ENCODE measurements at places on chromosomes 7 and 10. TPM values are rescaled to one million over a fixed set of nuclear protein-coding genes. Genes with fewer than 3 reads are reported as not detected.

DNA sequence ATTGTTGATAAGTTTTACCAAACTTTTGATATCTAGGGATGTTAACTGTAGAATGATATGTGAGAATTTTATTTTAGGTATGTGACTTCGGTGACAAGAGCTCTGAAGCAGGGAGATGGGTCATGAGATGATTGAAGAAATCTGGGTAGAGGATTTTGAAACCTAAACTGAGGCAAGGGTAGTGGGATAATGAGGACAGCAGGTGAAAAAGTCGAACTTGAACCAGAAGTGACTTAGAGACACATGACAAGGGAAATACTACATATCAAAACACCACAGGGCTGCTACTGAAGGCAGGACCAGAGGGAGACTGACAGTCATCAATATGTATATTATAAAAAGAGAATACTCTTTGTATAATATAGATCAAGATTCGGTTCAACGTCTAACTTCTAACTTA, 113.2 kb downstream of the WDFY4 start:
- no peaks in the 10 kb centered on the region for H3K36me3 ChIP-seq
- no peak overlapping the region for H3K4me3 ChIP-seq
- H3K27me3 ChIP-seq: no peaks in the 10 kb centered on the region
- peaks cover 29% of the 10 kb centered on the region for H3K4me1 ChIP-seq
- no peak for DNase-seq

DNA sequence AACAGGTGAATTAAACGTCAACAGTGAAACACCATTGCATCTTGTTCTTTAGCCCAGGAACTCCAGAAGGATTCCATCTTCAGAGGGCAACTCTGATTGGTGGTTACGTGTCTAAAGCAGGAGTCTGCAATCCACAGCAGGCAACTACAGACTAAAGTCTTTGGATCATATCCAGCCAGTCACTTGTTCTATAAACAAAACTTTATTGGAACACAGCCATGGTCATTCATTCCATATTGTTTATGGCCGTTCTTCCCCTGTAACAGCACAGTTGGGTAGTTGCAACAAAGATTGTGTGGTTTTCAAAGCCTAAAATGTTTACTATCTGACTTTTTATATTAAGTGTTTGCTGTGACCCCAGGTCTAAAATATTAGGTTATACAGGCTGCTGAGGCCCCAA, 94.7 kb upstream of the IMMP2L start:
- no peaks in the 10 kb centered on the region for H3K4me1 ChIP-seq
- DNase-seq: no peak
- H3K27ac ChIP-seq: no peak overlapping the region
- H3K36me3 ChIP-seq: no peaks in the 10 kb centered on the region

Gene HSPA12A
- total RNA-seq: 8.8 TPM

Gene SFTPA2
- 14,717 TPM for total RNA-seq

Gene DOCK4
- total RNA-seq: 78.5 TPM

Gene LIPK
- total RNA-seq: not detected

Measured in lower lobe of right lung (tissue), 2 donors.